B cell (primary cell): ENCODE measurements at places on chromosomes 1 and 21.

- DNase-seq, result no peak
Measured at GRCh38 chr1:14672005-14672404, 73.5 kb downstream of the KAZN start.

DNA sequence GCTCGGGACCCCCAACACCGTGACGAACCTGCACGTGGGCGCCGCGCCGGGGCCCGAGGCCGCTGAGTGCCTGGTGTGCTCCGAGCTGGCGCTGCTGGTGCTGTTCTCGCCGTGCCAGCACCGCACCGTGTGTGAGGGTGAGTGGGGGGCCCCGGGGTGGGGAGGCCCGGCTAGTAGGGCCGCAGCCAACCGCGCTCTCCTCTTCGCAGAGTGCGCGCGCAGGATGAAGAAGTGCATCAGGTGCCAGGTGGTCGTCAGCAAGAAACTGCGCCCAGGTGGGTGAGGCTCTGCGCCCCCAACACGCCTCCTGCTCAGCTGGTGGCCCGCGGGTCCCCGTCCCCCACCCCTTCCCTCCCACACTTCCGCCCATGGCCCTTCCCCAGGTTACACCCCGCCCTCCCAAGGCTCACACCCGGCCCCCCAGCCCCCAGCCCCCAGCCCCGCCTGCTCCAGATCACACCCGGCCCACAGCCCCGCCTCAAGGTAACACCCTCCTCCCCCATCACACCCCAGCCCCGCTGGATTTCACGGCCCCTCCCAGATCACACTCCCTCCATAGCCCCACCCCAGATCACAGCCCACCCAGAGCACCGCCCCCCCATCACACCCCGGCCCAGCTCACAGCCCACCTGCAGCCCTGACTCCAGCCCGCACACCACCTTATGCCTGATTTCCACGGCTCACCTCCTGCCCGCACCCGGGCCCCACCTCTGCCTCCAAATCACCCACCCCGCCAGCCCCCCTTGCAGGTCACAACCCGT is 2.4 kb upstream of the MMP23B start:
- peak; percentile 60 for DNase-seq

DNA sequence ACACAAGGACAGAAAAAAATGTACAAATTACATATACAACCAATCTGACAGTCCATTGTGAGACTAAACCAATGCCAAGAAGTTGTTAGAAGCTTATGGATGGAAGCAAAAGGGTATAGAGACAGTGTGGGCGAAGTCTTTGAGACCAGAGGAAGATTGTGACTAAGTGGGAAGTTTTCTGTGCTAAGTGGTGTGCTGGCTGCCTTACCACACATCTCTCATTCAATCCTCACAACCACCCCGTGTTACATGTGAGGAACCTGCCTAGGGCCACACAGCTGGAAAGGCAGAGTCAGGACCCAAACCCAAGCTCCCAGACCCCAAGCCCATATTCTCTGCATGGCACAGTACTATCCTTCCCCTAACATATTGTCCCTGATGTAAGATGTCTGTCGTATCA is 53.5 kb upstream of the DUSP10 start:
- no peak for DNase-seq

GRCh38 chr1:37859507-37860345 is at the start of gene MTF1:
TSS of gene MTF1 (minus strand) at chr1:37859592. CDS start at chr1:37857658, 1,934 bp downstream.
- DNase-seq, result peak; percentile 98

- DNase-seq, result peak; percentile 78
Measured at GRCh38 chr1:205669341-205670149, 10.8 kb downstream of the SLC45A3 start.

GRCh38 chr1:248759644-248760043 is 4.1 kb upstream of the LYPD8 start:
- no peak for DNase-seq

GRCh38 chr1:38563942-38564735 is 295.4 kb downstream of the RRAGC start:
- DNase-seq, result no peak

- DNase-seq, result no peak
Measured at GRCh38 chr1:156705321-156705917, at the start of gene CRABP2. TSS of gene CRABP2 (minus strand) at chr1:156705583. CDS start at chr1:156705446, 137 bp downstream.

DNA sequence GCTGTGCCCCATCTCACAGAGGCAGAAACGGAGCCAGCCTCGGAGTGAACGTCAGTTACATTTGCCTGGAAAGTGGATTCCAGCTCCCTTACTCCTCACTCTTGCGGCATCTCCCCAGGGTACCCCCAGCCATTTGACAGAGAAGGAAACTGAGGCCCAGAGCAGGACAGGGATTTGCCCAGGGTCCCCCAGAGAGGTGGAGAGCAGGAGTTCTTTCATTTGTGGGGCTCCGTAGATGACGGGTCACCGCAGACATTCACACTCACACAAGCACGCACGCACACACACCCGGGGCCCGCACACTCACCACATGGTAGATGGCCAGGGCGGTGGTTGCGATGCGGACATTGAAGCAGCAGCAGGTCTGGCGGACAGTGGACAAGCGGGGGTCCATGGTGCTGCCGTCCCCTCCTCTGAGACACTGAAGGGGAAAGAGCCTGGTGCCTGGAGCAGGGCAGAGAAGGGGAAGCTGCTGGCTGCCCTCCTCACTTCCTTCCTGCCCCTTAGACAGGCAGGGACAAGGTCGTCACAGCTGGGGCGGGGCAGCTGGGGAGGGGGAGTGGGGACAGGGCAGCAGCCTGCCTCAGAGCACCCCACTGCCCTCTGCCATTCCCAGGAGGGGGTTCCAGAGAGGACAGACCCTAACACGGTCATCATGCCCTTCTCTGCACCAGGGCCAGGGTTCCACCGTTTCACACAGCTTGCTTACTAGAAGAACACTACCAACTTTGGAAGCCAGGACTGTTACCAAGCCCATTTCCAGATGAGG is at the start of gene LAPTM5:
TSS of gene LAPTM5 (minus strand) at position 423 of the 769 bp plus-strand sequence. CDS start at position 394, 29 bp downstream.
- DNase-seq, result peak; percentile 74
